Cardiac atrium fibroblast (primary cell): ENCODE measurements at places on chromosomes 5 and 9. TPM values are rescaled to one million over a fixed set of nuclear protein-coding genes. Genes with fewer than 3 reads are reported as not detected.

Gene CDO1
- 0.65 and 0.72 TPM in 2 replicates for total RNA-seq

Gene FAM151B
- total RNA-seq: 5.4 and 5.7 TPM in 2 replicates

Gene NMUR2
- total RNA-seq: not detected in 2 replicates

Gene DPP7
- total RNA-seq: 136 and 138 TPM in 2 replicates

Gene GPR150
- 0.54 TPM in 1 of 2 replicates, not detected in the other for total RNA-seq

Gene PLCXD3
- 14.1 and 20.9 TPM in 2 replicates for total RNA-seq

Gene SLC45A2
- total RNA-seq: not detected in 2 replicates

Gene STK32A
- under 0.01 and 0.18 TPM in 2 replicates for total RNA-seq

Gene MLANA
- not detected in 2 replicates for total RNA-seq

Gene RFESD
- total RNA-seq: 0.16 and 0.36 TPM in 2 replicates

Gene PCDHAC1
- total RNA-seq: not detected in 2 replicates

Gene BHMT2
- 1.5 TPM in 1 of 2 replicates, not detected in the other for total RNA-seq

Gene HNRNPH1
- total RNA-seq: 169 and 209 TPM in 2 replicates

Gene BTNL8
- not detected in 2 replicates for total RNA-seq

Gene GGTA1
- total RNA-seq: 0.65 TPM in 1 of 2 replicates, not detected in the other

Gene KIF20A
- total RNA-seq: 14.6 and 15.9 TPM in 2 replicates
